ENCODE measurements at places on chromosomes 12 and 14.

DNA sequence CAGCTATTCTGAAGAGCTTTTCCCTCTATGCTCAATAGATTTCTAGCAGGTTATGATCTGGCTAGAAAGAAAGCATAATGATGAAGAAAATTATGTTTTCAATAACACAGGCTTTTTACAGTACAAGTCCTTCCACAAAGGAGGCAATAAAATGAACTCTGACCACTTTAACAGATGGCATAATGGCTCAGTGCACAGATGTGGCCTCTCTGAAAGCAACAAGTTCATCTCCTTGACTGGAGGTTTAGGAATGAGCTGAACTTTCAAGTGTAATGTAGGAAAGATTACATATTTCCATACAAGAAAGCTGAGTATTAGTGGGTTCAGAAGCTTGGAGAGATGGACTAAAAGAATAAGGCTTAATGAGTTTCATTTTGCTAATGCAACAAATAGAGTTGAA is 147.4 kb downstream of the EFCAB11 start:
- H3K4me1 ChIP-seq, result no peaks in the 10 kb centered on the region
- no peak for DNase-seq
- no peak overlapping the region for H3K4me3 ChIP-seq
- no peaks in the 10 kb centered on the region for H3K27me3 ChIP-seq

DNA sequence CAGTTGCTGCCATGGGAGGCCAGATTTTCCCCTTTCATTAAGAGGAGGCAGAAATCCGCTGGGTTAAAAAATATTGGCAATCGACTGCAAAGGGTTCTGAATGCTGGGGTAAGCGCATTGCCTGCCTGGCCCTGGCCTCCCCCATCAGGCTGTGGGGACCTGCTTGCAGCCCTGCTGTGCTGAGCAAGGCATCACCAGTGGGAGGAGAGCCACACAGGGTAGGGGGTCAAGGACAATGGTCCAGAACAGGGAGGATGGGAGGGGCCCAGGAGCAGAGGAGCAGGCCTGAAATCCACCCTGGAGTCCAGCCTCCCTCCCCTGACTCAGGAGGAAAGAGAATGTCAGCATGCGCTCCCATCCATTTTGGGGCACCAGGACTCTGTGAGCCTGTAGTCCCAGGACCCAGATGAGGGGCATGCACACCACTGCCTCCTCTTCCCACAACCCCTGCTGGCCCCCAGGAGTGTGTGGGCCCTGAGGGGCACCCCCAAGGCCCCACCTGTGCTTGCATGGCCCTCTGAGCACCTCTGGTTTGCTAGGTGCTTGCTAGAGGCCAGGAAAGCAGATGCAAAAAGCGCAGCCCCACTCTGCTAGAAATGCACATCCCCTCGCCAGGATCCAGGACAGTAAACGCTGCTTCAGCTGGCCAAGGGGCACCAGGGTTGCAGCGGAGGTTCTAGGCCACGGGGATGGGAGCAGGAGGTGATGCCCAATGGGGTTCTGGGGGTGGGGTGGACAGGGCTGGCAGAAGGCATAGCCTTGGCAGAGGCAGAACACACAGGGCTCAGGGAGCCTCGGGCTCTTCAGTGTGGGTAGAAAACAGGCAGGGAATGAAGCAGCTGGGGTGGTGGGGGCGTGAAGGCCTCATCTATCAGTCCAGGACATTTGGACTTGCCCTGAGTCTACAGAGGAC is 14.6 kb downstream of the TESC start:
- no peak overlapping the region for H3K4me3 ChIP-seq
- H3K4me1 ChIP-seq, result no peaks in the 10 kb centered on the region
- no peaks in the 10 kb centered on the region for H3K27me3 ChIP-seq
- DNase-seq, result no peak
- H3K27ac ChIP-seq, result no peak overlapping the region

DNA sequence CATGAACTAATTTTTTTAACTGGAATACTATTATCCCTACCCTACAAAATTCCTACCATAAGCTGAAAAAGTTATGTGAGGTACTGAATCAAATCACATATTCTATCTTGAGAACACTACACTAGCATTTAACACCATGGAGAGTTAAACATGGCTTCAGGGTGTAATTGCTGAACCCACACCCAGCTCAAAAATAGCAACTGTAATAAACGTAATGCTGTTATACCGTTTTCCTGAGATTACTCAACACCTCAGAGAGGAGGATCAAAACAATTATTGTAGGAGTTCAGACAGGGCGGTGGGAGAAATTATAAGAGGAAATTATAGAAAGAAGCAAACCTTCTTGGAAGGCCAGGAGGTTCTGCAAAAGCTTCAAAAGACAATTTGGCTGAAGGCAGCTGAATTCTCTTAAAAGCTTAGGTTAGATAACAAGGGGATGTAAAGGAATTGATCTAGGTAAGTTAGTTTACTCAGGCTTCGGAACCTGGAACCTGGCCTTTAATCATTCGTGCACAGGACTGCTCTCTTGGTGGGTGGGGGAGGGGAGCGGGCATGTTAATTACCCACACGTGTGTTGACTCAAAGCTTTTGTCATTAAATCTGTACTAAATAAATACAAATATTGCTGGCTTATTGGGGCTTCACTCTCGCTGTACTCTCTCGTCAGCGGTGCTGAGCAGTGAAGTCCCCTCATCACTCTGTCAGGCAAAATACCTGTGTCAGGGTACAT is 12.1 kb upstream of the IPO8 start:
- H3K27ac ChIP-seq, result no peak overlapping the region
- no peaks in the 10 kb centered on the region for H3K4me1 ChIP-seq
- H3K36me3 ChIP-seq, result peaks cover 3% of the 10 kb centered on the region
- no peak overlapping the region for H3K4me3 ChIP-seq
- no peak for DNase-seq

GRCh38 chr12:53626702-53627169 is 554 bp upstream of the ATF7 start:
- H3K27ac ChIP-seq, result peak overlapping the region; percentile 93
- peaks cover 34% of the 10 kb centered on the region for H3K4me1 ChIP-seq
- peak overlapping the region; percentile 96 for H3K4me3 ChIP-seq
- no peaks in the 10 kb centered on the region for H3K27me3 ChIP-seq
- DNase-seq, result no peak

DNA sequence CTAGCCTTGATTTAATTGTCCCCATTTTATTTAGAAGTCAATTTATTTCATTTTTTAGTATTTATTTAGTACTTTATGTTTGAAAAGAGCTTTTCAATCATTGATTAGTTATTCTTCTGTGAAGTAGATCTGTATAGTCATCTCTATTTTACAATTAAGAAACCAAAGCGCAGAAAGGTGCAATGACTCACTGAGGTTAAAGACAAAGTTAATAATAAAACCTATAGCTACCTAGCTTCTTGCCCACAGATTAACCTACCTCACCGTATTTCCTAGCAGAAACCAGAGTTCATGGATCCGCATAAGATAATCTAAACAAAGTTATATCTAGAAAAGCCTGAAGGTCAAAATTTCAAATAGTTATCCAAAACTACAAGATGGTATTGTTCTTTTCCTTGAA is 176.4 kb downstream of the GRIN2B start:
- DNase-seq, result no peak
- no peaks in the 10 kb centered on the region for H3K36me3 ChIP-seq
- H3K27me3 ChIP-seq, result no peaks in the 10 kb centered on the region
- no peak overlapping the region for H3K27ac ChIP-seq
- no peak overlapping the region for H3K4me3 ChIP-seq

GRCh38 chr12:26043135-26044006 is 81.5 kb downstream of the BHLHE41 start:
- no peak overlapping the region for H3K4me3 ChIP-seq
- H3K36me3 ChIP-seq, result no peaks in the 10 kb centered on the region
- H3K27ac ChIP-seq, result no peak overlapping the region
- H3K4me1 ChIP-seq, result no peaks in the 10 kb centered on the region
- H3K27me3 ChIP-seq, result no peaks in the 10 kb centered on the region
- DNase-seq, result no peak

- H3K4me3 ChIP-seq, result no peak overlapping the region
- peaks cover 2% of the 10 kb centered on the region for H3K4me1 ChIP-seq
- H3K36me3 ChIP-seq, result no peaks in the 10 kb centered on the region
- H3K27me3 ChIP-seq, result no peaks in the 10 kb centered on the region
- H3K27ac ChIP-seq, result no peak overlapping the region
- no peak for DNase-seq
These were observed 266.9 kb upstream of the PELI2 start for GRCh38 chr14:55851301-55851700.

GRCh38 chr14:30681752-30682355 is 59.7 kb downstream of the SCFD1 start:
- H3K4me3 ChIP-seq, result no peak overlapping the region
- DNase-seq, result no peak
- H3K27ac ChIP-seq, result no peak overlapping the region
- peaks cover 4% of the 10 kb centered on the region for H3K4me1 ChIP-seq
- no peaks in the 10 kb centered on the region for H3K27me3 ChIP-seq

GRCh38 chr14:104872469-104873341 is 7.6 kb downstream of the CEP170B start:
- H3K4me1 ChIP-seq, result peaks cover 7% of the 10 kb centered on the region
- peaks cover 6% of the 10 kb centered on the region for H3K27me3 ChIP-seq
- H3K36me3 ChIP-seq, result no peaks in the 10 kb centered on the region
- no peak overlapping the region for H3K4me3 ChIP-seq

DNA sequence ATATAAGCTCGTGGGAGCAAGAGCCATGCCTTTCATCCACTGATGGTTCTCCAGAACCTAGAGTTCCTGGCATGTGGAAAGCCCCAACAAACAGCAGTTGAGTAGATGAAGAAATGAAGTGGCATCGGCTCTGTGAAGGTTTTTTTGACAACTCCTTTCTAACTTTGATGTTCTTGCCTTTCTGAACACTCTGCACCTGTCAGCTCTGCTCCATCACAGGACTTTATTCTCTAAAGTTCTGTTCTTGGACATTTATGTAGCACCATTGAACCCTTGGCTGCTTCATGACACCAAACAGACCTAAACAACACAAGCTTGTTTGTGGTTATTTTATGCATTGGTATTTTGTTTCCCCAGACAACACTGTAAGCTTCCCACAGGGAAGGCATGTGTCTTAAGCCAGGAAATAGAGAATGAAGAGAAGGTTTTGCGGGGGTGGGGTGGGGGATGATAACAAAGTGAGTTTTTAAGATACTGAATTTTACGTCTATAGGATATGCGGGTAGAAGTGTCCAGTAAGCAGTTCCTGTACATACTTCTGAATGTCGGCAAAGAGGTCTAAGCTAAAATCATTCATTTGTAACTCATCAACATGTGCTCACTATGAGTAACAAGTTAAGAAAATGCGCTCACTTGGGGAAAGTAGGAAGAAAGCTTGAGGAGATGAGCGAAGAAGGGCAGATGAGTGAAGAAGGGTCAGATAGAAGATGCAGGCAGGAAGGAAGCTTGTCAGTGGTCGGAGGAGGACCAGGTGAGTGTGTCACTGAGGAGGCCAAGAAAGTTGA is 146.0 kb upstream of the PLEKHG7 start:
- peaks cover 47% of the 10 kb centered on the region for H3K4me1 ChIP-seq
- peak overlapping the region; percentile 86 for H3K27ac ChIP-seq
- H3K27me3 ChIP-seq, result no peaks in the 10 kb centered on the region
- H3K36me3 ChIP-seq, result peaks cover 28% of the 10 kb centered on the region

- H3K27ac ChIP-seq, result no peak overlapping the region
- H3K4me1 ChIP-seq, result peaks cover 6% of the 10 kb centered on the region
- DNase-seq, result no peak
- no peaks in the 10 kb centered on the region for H3K36me3 ChIP-seq
- H3K4me3 ChIP-seq, result no peak overlapping the region
These were observed 25.8 kb downstream of the TMEM120B start for GRCh38 chr12:121738340-121738858.

DNA sequence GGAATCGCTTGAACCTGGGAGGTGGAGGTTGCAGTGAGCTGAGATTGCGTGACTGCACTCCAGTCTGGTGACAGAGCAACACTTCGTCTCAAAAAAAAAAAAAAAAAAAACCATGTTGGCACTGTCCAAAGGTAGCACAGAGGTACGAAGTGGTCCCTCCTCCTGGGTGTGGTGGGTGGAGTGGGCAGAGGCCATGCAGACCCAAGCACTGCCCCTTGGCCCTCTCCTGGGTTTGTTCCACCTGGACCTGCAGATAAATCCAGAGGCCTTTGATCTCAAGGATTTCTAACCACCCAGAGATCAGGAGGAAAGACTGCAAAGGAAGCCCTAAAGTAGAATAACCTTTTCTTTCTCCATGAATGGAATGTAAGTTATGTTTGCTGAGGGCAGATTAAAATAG is 8.7 kb upstream of the GALNT6 start:
- H3K36me3 ChIP-seq, result no peaks in the 10 kb centered on the region
- no peak for DNase-seq
- H3K27ac ChIP-seq, result no peak overlapping the region
- peaks cover 14% of the 10 kb centered on the region for H3K4me1 ChIP-seq
- H3K4me3 ChIP-seq, result no peak overlapping the region

DNA sequence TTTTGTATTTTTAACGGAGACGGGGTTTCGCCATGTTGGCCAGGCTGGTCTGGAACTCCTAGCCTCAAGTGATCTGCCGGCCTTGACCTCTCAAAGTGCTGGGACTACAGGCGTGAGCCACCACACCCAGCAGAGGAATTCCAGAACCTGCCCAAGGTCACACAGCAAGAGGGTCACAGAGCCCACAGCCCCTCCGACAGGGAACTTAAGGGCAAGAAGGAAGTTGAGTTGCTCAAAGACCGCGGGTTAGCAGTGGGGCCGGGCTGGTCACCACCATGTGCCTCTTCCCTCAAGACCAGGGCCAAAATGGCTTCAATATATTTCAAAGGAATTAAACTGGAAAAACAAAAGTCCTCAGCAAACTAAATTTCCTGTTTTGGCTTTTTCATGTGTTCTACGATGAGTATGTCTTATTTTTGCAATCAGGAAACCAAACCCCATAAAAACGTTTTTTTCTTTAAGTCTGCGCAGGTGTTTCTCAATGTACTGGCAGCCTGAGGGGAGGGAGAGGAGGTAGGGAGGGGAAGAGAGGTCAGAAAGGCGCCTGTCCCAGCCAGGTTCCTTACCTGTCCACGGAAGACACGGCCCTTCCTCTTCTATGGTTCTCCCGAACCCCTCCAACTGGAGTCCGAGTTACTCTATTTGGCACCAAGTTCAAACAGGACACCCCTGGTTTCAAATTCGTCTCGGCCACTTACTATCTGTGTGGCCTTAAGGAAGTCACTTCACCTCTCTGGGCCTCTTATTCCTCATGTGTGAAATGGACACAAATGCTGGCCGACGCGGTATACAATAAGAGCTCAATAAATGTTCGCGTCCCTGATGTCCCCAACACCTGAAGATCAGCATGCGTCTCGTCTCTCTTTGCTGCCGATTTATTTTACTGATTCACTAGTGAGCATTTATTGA is 778 bp downstream of the SLC8B1 start:
- no peaks in the 10 kb centered on the region for H3K27me3 ChIP-seq
- H3K4me1 ChIP-seq, result peaks cover 30% of the 10 kb centered on the region
- DNase-seq, result no peak
- peaks cover 14% of the 10 kb centered on the region for H3K36me3 ChIP-seq
- H3K27ac ChIP-seq, result peak overlapping the region; percentile 57
- peak overlapping the region; percentile 93 for H3K4me3 ChIP-seq

DNA sequence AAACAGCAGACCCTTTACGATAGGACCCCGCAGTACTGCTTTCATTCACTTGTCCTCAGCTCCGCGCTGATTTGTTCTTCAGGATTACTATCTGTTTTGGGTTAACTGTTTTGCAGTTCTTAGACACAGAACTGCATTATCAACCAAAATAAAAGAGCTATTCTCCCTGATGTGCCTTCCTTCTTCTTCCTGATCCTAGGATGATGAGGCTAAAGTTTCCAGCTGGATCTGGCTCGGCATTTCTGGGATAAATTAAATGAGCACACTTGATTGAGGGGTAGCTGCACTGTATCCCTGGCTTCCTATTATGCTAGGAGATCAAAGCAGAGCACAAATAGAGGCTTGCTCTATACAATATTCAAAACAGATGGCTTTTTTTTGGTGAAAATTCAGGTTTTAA is 165.7 kb downstream of the FBXL14 start:
- H3K36me3 ChIP-seq, result no peaks in the 10 kb centered on the region
- no peak overlapping the region for H3K4me3 ChIP-seq
- no peak overlapping the region for H3K27ac ChIP-seq
- H3K4me1 ChIP-seq, result no peaks in the 10 kb centered on the region
- no peak for DNase-seq

All from activated naive CD8-positive, alpha-beta T cell treated with anti-CD3 and anti-CD28 coated beads for 36 hours (primary cell).